ENCODE measurements at places on chromosomes 7 and 10.
A peak's percentile ranks its signal among the peaks of the same experiment; 100 is the strongest.

DNA sequence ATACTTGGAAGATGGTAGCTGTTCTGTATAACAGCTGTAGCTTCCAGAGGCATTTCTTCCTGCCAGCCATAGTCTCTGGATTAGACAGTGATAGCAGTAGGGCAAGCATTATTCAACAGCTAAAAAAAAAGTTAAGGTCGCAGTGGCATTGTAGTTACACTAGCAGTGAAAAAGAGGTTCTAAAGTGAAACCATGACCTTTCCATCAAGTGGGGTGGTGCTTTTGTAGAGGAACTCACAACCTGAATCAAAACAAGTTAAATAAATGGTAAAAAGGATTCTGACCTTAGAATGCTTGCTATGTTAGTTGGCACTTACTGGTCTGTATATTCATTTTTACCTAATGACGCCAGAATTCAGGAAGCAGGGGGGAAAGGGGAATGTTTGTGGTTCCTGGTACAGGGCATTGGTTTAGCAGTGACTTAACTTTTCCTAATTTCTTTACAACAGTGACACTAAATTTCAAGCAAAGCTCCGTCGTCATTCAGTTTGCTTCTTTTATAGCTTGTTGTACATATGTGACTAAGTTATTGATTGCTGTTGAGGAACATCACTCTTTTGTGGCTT is 55.0 kb downstream of the GBF1 start:
- no peak for DNase-seq

DNA sequence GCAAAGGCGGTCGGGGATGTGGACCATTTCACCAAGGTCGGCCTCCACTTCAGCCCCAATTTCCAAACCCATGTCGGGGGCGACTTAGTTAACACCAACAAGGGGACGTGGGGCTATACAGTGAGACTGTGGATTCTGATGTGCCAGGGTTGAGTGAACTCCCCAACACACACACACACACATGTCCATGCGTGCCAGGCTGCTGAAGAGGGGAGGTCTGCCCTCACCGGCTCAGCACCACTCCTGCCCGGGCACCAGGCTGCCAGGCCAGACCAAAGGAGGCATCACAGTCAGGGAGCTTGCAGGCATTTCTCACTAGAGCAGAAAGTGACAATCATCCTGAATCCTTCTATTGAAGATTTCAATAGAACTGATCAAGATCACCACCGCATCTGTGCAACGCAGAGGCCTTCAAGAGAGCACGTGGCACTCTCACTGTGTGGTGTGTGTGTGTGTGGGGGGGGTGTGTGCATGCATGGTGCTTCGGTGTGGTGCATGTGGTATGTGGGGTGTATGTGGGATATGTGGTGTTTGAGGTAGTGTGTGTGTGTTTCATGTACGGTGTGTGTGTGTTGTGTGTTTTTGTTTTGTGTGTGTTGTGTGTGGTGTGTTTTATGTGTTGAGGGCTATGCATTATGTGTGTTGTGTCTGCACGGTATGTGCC is 403.5 kb upstream of the RNF32 start:
- no peak for DNase-seq

GRCh38 chr10:122293156-122293960 is 22.3 kb downstream of the BTBD16 start:
- no peak for DNase-seq

DNA sequence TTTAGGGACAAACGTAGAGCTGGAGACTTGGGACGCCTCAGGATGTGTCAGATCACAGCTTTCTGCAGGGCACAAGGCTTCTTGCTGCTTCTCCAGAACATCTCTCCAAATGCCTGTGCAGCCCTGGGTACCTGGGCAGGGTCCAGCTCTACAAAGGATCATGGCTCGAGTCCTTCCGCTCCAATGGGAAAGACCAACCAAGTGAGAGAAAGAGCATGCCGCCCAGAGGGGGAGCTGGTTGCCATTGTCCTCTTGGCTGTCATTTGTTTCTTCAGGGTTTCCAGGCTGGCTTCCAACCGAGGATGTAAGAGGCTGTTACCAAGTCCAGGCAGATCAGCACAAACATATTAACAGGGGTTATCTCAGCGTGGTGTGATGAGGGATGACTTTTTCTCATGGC is 5.6 kb upstream of the LEP start:
- no peak for DNase-seq

DNA sequence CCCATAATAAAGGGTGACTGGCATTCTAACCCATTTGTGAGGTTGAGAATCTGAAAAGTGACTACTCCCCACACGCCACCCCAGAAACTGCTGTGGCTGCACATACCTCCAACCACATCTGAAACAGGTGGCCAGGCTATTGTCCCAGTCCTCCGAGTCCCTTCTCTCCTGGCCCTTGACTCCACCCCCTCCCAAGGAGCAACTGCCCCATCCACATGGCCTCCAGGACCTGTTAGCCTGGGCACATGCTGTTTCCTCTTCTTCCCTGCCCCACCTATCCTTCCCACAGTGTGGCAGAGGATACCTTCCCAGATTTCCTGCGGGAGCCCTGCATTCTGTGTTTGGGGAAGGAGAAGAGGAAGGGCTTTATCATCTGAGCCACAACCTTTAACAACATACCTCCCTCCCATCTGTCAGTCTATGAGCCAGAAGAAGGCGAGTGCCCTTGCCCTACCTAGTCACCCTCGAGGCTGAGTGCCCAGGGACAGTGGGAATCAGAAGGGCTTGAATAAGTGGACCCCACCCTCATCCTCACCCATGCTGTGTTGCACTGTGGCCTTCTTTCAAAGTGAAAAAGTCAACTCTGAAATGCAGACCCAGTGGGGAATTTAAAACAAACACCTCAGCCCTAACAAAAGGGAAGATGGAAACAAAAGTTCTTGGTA is 11.9 kb downstream of the STEAP1B start:
- DNase-seq: no peak

- no peak for DNase-seq
Observed at GRCh38 chr7:69002416-69002815, 595.9 kb upstream of the AUTS2 start.

- DNase-seq: no peak
Observed at GRCh38 chr7:138095972-138096935, 20.0 kb downstream of the AKR1D1 start.

- peak; percentile 2 for DNase-seq
Observed at GRCh38 chr10:49620841-49621378, 7.1 kb downstream of the CHAT start.
